ENCODE measurements at places on chromosomes 4 and X. TPM values are rescaled to one million over a fixed set of nuclear protein-coding genes. Genes with fewer than 3 reads are reported as not detected.

TMPRSS11B gene
- not detected for total RNA-seq

CTAG2 gene
- not detected for total RNA-seq

CXCL13 gene
- not detected for total RNA-seq

F11 gene
- 0.25 TPM for total RNA-seq

WNK3 gene
- 48.2 TPM for total RNA-seq

ADH6 gene
- not detected for total RNA-seq

GABRG1 gene
- total RNA-seq = 21.9 TPM

DMD gene
- total RNA-seq = 49.4 TPM

CD38 gene
- total RNA-seq = 8.9 TPM

CYTL1 gene
- total RNA-seq = 0.49 TPM

STATH gene
- total RNA-seq = not detected

CENPI gene
- 5.4 TPM for total RNA-seq

CXXC4 gene
- total RNA-seq = 102 TPM

MAGEE2 gene
- total RNA-seq = 3.2 TPM

BMP2K gene
- 37.6 TPM for total RNA-seq

PNMA3 gene
- total RNA-seq = 12.3 TPM

CT55 gene
- not detected for total RNA-seq

RAB28 gene
- total RNA-seq = 14.8 TPM

GABRB1 gene
- total RNA-seq = 72.0 TPM

CHIC2 gene
- total RNA-seq = 22.9 TPM

TLR6 gene
- 0.49 TPM for total RNA-seq

SLC26A1 gene
- 2.5 TPM for total RNA-seq

RAB33A gene
- 24.1 TPM for total RNA-seq

MAGEB2 gene
- not detected for total RNA-seq

RHOH gene
- total RNA-seq = 0.25 TPM

FBXW7 gene
- total RNA-seq = 267 TPM

MSX1 gene
- 2.2 TPM for total RNA-seq

TREX2 gene
- total RNA-seq = 0.25 TPM

APLN gene
- total RNA-seq = 4.2 TPM

OPN1MW2 gene
- not detected for total RNA-seq
